ENCODE measurements at places on chromosomes 12 and 14.

DNA sequence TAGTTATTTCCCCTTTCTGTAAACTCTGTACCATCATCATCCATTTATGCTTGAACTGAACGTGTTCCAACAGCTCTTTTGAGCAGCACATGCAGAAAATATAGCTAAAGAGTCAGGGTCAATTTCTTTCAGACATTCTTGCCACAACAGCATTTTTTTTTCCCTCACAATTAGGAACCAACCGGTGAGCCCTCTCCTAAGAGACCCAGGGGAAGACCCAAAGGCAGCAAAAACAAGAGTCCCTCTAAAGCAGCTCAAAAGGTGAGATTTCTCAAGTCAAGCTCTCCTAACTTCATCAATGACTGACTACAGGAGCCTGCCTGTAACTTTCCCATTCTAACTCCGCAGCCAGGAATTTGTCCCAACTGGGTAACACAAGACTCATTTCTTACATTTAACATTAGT is 3.5 kb downstream of the HMGA2 start:
- no peak for DNase-seq

- no peak for DNase-seq
Observed at GRCh38 chr12:10205220-10205807, 7.4 kb upstream of the GABARAPL1 start.

- DNase-seq, result no peak
Observed at GRCh38 chr14:25090716-25091454, 40.9 kb upstream of the STXBP6 start.

- DNase-seq, result no peak
Observed at GRCh38 chr12:19131025-19131444, 1.5 kb downstream of the PLEKHA5 start.

DNA sequence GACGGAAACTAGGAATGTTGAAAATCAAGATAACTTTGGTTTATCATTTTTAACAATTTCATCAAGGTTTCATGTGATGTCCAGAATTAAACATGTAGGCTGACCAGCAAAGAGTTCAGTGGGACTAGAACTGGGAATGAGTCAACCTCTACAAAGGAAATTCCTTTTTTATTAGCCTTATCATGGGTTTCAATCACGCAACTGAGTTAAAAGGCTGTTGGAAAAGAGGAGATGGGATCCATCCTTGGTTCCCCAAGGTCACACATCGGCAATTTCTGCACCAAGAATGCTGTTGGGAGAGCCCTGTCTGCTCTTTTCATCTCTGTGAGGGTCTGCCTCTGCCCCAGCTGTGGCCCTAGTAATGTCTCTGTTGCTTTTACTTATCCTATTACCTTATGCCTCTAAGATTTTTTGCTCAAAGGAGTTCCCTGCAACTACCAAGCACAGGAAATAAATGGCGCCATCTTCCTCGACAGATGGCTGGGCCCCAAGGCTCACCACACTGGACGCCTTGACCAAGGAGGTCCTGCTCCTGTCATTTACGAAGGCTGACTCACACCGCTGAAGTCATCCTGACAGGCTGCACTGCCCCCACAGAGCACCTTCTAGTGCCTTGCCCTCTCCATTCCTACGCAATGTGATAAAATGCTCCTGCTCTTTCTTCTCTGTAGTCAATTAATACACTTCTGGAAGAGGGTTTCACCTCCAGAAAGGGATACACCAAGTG is 367.4 kb downstream of the GXYLT1 start:
- no peak for DNase-seq

GRCh38 chr12:30010071-30011052 is 226.6 kb upstream of the TMTC1 start:
- DNase-seq, result no peak
